ENCODE measurements at places on chromosomes 1 and 21. TPM values are rescaled to one million over a fixed set of nuclear protein-coding genes. Genes with fewer than 3 reads are reported as not detected.

GRCh38 chr1:176800978-176801513 lies 338.1 kb downstream of the PAPPA2 start:
- DNase-seq, result no peak

DNA sequence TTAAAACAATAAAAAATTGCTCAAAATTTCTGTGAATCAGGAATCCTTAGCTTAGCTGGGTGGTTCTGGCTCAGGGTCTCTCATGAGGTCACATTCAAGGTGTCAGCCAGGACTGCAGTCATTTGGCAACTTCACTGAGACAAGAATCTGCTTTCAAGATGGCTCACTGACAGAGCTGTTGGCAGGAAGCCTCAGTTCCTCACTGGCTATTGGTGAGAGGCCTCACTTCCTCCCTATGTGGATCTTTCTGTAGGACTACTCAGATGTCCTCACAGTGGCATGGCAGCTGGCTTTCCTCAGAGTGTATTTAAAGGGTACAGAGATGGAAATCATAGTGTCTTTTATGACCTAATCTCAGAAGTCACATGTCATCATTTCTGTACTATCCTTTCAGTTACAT lies 785.7 kb downstream of the ADGRL2 start:
- DNase-seq, result no peak

DNA sequence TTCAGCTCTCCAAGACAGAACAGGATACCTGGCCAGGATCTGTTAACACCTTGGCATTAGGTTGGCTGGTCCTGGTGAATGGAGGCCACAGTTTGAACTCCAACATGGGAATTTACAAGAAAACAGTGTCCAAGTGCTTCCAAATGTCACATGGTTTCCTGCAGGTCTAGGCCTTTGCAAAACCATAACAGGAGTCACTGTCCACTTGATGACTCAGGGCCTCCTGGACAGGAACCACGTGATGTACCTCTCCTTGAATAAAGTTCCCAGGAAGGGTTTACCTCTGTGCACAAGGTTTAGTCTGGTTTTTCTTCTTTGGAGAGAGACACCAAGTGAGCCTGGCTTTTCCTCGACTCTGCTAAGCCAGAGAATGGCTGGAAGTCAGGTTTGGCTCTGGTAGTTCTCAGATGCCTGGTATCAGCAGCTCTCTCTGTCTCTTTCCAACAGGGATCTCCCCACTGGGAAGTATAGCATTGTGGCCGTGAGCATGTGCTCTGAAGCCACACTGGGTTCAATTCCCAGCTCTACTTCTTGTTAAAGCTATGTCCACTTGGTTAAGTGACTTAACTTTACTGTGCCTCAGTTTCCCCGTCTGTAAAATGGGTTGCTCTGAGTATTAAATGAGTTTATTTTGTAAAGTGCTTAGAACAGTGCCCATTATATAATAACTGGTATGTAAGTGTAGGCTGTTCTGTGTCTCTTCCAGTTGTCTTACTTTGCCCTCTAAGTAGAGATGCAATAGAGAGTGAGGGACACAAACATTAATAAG lies 27.3 kb upstream of the TMEM61 start:
- no peak for DNase-seq

GRCh38 chr1:10353282-10353681 lies 45.6 kb upstream of the PGD start:
- DNase-seq, result no peak

The OR2T11 gene
- total RNA-seq, result not detected

DNA sequence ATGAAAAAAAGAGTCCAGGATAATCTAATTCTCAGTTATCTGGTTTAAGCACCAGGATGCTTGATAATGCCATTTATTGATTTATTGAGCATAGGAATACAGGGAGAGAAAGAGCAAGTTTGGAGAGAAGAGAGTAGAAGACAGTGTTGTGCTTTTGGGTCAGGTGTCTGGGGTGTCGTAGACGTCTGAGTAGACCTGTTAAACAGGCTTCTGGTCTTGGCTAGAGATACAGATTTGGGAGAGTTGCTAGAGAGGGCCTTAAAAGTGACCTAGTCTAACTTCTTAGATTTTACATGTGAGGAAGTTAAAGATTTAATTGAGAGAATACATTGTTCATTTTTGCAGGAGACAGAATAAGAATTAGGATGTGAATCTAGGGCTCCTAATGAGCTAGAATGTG lies 34.3 kb downstream of the CNST start:
- no peak for DNase-seq

DNA sequence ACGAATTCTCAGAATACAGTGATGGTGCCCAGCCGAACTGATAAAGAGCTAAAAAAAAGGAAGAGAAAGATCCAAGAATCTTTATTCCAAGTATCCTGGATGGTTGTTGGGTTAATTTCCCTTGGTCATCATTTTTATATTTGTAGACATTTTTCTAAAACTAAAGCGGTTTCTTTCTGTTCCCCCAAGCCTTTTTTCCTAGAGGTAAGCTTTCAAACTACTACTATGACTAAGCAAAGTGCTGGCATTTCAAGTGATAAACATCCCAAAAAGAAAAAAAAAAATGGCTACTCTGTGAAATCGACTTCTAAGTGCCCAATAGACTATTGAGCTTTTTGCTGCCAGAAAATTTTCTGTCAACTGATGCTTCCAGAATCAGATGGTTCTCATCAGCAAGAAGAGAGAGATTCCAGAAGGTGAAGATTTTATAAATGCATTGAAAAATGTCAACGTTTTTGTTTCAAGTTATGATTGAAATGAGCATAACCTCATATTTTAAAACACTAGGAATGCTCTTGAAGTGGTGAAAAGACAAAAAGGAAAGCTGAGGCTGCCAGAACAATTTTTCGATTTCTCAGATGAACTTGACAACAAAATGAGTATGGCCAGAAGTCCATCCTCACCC lies 96.1 kb upstream of the ZC3H11B start:
- DNase-seq, result no peak

- peak; percentile 91 for DNase-seq
Measured at GRCh38 chr1:206029484-206029883, 5.8 kb upstream of the CTSE start.

The FAAH gene
- 38.9 TPM for total RNA-seq

- no peak for DNase-seq
Measured at GRCh38 chr1:177249231-177249630, 78.5 kb downstream of the BRINP2 start.

- no peak for DNase-seq
Measured at GRCh38 chr1:180278596-180279395, 48.7 kb downstream of the LHX4 start.

The GABPB2 gene
- 6.2 TPM for total RNA-seq

GRCh38 chr21:42337830-42338728 lies 12.7 kb downstream of the TFF2 start:
- DNase-seq, result peak; percentile 64

The ATP6V1G3 gene
- not detected for total RNA-seq

GRCh38 chr1:21916447-21917238 lies 20.5 kb downstream of the HSPG2 start:
- DNase-seq, result no peak

DNA sequence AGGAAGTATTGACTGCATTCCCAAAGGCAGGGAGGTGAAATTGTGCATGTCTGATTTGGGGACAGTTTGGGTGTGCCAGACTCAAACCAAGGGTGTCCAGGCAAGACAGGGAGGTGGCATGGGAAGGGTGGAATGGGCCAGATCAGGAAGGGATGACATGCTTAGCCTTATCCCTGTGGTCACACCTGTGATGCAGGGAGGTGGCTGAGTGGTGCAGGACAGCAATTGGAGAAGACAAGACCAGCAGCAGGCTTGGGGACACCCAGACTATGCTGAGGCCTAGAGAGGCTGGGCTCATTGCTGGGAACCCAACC lies 4.0 kb downstream of the FOXO6 start:
- no peak for DNase-seq

The ASCL5 gene
- not detected for total RNA-seq
